ENCODE measurements at places on chromosomes 2 and 18.

DNA sequence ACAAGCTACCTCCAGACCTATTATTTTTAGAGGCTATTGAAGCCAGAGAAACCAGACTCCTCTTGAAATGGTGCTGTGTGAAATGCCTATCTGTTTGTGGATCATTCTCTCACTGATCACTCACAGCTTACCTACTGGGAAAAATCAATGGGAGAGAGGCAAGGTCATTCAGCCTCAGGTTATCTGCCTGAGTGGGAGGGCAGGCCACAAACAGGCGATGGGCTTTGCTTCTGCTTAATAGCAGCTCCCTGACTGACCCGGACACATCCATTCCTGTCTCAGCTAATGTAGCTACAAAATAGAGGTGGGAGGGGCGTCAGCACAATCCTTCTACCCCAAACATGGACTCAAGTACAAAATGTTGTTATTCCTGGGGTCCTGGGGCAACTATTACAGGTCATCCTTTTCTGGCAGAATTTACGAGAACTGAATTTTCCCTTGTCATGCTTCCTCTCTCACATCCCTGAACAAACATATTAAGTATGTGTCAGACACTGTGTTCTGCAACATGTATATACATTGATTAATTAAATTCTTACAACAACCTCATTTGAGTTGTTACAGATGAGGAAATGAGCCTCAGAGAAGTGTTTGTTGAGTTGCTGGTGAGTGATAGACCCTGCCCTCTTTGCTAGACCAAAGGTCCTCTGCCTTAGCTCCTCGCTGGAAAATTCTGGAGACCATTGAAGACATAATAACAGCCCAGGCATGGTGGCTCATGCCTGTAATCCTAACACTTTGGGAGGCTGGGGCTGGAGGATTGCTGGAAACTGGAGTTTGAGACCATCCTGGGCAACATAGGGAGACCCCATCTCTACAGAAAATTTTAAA lies 60.5 kb downstream of the CDK15 start:
- H3K4me3 ChIP-seq: no peak overlapping the region
- H3K36me3 ChIP-seq: no peaks in the 10 kb centered on the region
- no peaks in the 10 kb centered on the region for H3K4me1 ChIP-seq
- H3K27ac ChIP-seq: no peak overlapping the region

DNA sequence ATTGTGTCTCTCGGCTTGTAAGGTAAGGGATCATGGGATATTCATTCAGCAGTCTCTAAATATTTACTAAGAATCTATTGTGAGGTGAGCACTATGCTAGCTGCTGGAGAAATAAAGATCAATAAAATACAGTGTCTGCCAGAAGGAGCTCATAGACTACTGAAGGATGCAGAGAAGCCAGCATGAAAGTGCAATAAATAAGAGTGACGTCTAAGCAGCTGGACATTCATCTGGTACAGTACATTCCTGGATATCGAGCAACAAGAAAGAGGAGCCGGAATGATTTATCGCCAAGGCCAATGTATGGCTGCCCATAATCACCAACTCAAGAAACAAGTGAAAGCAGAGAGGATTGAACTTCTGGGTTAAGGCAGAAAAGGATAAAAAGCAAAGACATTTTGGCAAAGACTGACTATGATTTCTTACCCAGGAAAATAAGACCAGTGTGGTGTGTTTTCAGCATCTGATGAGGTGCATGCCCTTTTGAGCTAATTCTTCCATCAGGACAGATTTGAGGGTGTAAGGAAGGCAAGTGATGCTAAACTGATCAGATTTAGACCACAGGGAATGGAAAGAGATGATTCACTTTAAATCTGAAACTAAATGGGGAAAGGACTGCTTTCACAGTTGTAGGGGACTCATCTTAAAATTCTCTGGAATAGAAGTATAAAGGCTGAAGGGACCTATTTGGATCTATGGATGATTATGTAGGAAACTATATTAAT lies 18.7 kb upstream of the LMAN1 start:
- H3K27me3 ChIP-seq: no peaks in the 10 kb centered on the region
- DNase-seq: no peak
- no peaks in the 10 kb centered on the region for H3K36me3 ChIP-seq
- no peaks in the 10 kb centered on the region for H3K4me1 ChIP-seq
- no peak overlapping the region for H3K27ac ChIP-seq

DNA sequence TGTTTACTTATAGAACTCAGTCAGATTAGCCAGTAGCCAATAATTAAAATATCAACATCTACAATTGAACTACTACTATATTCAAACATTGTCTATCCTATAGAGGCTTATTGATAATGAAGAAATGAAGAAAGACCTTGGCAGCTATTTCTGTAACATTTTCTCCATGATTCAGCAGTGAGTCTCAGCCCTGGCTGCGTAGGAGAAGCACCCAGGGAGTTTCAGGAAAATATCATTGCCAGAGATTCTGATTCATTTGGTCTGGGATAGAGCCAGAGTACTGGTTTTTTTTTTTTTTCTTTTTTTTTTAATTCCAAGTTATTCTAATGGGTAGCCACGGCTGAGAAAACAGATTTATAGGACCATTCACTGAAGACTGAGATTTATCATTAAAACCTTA lies 404.8 kb downstream of the TXNL1 start:
- no peak for DNase-seq
- no peaks in the 10 kb centered on the region for H3K36me3 ChIP-seq
- H3K4me3 ChIP-seq: no peak overlapping the region
- H3K27me3 ChIP-seq: no peaks in the 10 kb centered on the region
- no peaks in the 10 kb centered on the region for H3K4me1 ChIP-seq
- H3K27ac ChIP-seq: no peak overlapping the region

DNA sequence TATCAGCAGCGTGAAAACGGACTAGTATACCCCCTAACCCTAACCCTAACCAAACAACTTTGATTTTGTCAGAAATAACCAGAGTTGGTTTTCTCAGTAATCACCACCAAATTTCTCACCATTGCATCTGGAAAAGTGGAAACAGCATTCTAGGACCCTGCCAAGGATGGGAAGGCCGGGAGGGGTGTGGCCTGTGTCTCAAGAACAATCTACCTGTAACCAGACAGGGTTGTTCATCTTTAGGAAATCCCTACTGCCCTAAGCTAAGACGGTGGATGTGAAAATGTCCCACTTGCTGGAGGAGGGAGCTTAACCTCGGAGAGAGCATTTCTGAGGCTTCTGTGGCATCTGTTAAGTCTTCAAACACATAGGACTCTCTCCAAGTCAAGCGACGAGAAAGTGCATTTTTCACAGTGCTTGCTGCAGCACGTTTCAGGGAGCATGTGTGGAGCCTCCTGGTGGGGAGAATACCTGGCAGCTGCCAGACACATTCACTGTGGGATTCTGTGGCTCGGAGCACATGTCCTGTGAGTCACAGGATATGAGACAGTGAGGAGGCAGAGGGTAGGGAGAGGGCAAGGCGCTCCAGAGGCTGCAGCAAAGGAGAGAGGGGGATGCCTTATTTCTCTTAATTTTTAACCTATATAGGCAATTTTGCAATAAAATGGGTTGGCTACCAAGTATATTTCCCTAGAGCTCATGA lies 207.5 kb downstream of the SPP2 start:
- H3K36me3 ChIP-seq: no peaks in the 10 kb centered on the region
- DNase-seq: peak; percentile 29
- no peak overlapping the region for H3K27ac ChIP-seq
- no peaks in the 10 kb centered on the region for H3K27me3 ChIP-seq
- no peak overlapping the region for H3K4me3 ChIP-seq

DNA sequence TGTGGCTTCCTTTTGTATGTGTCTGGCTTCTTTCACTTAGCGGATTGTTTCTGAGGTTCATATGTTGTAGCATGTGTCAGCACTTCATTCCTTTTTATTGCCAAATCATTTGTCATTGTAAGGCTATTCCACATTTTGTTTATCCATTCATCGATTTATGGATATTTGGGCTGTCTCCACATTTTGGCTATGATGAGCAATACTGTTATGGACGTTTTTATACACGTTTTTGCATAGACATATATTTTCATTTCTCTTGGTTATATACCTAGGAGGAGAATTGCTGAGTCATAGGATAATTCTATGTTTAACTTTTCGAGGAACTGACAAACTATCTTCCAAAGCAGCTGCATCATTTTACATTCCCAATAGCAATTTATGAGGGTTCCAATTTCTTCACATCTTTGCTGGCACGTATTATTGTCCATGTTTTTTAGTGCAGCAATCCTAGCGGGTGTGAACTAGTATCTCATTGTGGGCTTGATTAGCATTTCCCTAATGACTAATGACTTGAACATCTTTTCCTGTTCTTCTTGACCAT lies 48.1 kb upstream of the TBC1D8 start:
- no peak for DNase-seq
- no peak overlapping the region for H3K4me3 ChIP-seq
- H3K4me1 ChIP-seq: no peaks in the 10 kb centered on the region
- no peaks in the 10 kb centered on the region for H3K36me3 ChIP-seq
- no peaks in the 10 kb centered on the region for H3K27me3 ChIP-seq

GRCh38 chr2:157480182-157480961 lies 36.5 kb upstream of the CYTIP start:
- no peaks in the 10 kb centered on the region for H3K4me1 ChIP-seq
- H3K27ac ChIP-seq: no peak overlapping the region
- no peaks in the 10 kb centered on the region for H3K27me3 ChIP-seq

Measured in iPS DF 6.9 (cell line).